ENCODE measurements at places on chromosomes 2 and 18.

DNA sequence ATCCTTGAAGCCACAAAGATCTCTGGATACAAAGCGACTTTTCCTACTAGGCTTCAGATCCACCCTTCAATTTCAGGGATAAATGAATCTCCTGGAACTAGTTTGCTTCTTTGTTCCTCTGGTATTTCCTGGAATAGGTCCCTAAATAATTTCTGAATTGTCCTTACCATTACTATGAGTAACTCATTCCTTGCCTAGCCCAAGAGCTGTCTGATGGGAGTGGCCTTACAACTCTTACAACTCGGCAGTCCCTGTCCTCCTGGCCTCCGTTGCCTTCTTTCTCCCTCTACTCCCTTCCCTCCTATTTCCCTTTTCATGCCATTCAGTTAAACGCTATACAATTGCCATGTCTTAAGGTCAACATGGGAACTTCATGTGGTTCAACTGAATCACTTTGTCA lies 98.2 kb upstream of the FHL2 start:
- no peak for DNase-seq

DNA sequence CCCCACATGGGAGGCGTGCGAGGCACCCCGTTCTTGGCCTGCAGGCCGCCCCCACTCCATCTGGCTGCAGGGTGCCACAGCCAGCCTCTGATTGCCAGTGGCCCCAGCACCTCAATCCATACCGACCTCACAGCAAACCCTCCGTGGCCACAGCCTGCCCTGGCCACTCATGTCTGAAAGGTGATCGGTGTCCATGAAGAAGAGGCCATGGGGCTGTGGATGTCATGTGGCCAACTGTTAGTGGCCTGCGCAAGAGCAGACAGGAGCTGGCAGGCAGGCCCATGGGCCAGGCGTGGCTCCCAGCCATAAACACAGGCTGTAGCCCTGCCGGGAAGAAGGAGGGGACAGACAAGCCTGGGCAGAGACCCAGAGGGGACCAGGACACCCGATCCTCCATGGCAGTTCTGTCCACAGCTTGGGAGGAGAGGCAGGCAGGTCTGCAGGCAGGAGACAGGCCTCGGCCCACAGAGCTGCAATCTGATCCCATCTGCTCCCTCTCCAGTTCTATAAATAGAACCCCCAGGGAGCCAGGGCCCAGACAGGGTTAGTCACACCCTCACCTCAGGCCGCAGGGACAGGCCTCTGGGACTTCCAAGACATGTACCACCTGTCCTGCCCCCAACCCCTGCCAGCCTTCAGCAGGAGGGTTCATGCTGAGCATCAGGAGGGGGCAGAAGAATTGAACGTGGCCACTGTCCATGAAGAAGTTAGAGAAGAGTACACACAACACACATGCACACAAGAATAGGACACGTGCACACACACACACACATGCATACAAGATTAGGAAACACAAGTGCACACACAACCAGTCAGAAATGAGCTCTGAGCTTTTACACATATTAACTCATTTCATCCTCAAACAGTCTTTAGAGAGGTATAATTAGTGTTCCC lies 16.9 kb downstream of the STEAP3 start:
- DNase-seq, result peak; percentile 86

DNA sequence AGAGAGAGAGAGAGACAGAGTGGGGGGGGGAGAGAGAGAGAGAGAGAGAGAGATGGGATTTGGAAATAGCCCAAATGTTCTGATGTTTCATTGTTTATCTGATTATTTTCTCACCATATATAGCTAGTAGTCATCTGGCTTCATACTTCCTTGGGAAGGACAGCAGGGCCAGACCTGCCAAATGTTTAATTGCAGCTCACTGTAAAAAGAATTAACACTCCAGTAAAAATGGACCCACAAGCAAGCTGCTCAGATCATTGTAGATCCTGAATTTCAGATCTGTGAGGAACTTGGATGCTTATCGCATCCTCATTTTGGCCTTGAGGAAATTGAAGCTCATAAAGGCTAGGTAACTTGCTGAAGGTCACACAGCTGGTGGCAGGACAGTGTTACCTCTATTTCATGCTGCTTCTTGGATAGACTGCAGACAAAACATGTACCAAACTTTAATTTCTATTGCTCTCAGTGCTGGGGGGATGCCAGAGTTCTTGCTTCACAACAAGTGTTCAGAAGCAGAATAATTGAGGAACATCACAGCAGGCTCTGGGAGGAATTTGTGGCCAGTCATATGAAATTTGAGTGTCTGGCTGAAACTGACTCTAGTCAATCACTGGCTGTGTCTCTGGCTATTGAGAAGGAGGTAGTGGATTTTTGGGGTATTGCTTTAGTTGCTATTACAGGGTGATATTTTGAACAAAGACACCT lies 223.5 kb downstream of the PIK3C3 start:
- DNase-seq, result no peak

DNA sequence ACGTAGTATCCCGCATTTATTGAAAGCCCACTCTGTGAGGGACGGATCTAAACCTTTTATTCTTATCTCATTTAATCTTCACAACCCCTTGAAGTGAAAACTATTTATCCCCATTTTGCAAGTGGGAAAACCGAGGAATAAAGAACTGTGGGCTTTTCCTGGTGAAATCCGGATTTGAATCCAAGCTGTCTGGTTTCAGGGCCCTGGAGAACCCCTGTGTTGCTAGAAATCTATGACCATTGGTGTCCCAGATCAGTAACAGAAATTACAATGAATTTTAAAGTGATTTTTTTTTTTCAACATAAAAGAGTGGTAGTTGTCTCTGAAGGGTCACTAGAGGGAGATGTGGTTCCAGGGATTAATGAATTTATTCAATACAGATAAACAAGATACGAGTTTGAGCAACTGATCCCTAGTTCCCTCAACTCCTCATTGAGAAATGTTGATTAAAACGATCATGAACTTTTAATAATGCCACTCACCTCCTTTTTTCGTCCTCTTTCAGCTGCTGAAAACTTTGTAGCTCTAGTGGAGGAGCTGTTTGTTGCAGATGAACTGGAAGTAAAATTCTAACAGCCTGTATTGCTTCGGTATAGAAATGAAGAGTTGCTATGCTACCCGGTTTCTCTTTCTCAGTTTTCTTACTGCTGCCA lies 940 bp downstream of the XRCC5 start:
- DNase-seq, result no peak

GRCh38 chr2:211077216-211077767 lies 520.9 kb downstream of the CPS1 start:
- no peak for DNase-seq

DNA sequence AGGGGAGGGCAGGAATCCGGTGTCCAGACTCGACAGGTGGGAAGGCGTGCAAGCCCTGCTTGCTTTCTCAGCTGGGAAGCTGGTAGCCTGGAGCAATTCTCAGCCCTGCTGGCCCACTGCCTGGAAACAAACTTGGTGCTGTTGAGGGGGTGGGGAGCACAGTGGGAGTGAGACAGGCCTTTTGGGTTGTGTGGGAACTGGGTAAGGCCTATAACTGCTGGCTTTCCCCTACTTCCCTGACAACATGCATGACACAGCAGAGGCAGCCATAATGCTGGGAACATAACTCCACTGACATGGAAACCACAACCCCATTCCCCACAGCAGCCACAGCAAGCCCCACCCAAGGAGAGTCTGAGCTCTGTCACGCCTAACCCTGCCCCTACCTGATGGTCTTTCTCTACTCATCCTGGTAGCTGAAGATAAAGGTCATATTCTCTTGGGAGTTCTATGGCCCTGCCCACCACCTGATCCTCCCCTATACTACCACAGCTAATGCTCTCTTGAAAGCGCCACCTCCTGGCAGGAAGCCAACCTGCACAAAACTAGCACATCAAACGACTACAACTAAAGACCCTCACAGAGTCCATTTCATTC lies 122.9 kb upstream of the ACVR1C start:
- DNase-seq, result no peak

DNA sequence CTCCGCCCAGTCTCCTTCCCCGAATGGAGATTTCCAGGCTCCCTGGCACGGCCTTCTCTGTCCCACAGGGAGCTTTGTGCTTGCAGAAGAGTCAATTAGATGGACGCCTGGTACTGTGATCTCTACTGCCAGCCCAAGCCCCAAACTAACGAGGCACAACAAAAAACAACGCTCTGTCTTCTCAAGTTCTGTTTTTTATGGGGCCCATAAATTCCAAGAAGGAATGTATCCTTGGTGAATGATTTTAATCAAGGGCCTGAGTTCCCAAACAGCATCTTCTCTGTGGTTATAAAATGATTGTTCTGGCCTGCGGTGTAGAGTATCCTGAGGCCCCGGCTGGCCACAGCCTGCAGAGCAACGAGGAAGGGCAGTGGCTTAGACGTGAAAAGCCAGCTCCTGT lies 219.5 kb downstream of the CLIP4 start:
- DNase-seq, result no peak

DNA sequence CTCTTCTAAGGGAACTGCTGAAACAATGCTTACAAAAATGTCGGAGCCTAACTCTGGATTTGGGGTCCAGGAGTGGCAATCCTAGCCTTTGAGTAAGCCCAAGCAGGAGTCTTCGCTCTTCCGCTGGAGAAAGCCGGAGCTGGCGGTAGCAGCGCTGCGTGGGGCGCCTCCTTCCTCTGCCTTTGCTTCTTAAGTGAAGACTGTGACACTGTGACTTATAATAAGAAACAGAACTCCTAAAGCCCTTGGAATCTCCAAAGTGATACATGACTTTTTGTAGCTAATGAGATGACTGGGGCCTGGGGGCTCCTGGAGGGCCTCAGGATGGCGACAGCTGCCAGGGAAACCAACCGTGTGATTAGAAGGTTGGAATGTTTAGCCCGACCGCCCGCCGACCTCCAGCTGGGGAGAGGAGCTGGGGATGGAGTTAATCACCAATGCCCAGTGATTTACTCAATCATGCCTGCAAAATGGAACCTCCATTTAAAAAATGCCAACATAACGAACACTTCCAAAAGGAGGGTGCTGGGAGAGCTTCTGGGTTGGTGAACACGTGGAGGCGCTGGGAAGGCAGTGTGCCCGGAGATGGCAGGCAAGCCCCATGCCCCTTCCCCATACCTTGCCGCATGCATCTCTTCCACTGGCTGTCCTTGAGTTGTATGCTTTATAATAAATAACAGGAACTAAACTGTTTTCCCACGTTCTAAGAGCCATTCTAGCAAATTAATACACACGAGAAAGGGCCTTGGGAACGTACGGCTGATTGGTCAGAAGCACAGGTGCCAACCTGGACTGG lies 29.0 kb upstream of the MAL start:
- DNase-seq, result no peak

DNA sequence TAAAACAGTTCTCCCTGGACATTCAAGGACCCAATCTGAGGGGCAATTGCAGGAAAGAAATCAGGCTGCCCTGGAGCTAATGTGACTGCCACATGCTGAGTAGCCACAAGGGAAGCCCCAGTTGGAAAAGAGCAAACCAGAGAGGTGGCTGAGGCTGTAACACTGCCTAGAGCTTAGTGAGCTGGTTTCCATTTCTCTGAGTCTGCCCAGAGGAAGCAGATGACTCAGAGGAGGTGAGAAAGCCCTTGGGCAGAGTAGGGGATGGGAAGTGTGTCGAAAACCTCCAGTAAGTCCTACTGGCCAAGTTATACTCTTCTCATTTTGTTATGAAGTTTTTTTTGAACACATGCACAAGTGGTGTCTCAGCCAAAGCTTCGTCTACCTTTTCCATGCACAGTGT lies 753.0 kb downstream of the CNTNAP5 start:
- DNase-seq, result no peak

DNA sequence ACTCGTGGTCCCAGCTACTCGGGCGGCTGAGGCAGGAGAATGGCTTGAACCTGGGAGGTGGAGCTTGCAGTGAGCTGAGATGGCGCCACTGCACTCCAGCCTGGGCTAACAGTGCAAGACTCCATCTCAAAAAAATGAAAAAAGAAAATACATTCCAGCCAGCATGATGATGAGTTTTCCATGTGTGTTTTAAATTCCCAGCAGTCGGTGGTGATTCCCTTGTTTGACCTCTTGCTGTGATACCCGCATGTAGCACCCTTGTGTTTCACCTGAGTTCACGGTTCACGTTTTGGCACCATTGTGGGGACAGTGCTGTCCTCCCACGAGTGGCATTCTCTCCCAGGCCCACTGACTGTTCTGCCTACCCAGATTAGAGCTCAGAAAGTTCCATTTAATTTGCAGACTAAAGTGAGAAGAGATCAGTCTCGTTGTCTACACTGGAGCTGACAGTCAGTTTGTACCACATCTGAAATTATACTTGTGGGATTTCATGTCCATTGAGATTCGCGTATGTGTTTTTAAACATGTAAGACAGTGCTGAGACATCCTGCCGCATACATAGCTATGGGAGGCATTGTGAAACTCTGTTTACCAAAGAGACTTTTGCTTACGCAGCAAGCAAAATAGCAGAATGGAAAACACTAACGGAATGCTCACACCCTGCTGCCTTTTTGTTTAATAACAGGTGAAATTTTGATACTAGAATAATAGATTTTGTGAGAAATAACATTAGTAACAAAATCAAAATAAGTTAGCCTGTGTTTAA lies 157.1 kb downstream of the GBX2 start:
- DNase-seq, result no peak

GRCh38 chr2:69434753-69435152 lies 2.5 kb downstream of the NFU1 start:
- no peak for DNase-seq

DNA sequence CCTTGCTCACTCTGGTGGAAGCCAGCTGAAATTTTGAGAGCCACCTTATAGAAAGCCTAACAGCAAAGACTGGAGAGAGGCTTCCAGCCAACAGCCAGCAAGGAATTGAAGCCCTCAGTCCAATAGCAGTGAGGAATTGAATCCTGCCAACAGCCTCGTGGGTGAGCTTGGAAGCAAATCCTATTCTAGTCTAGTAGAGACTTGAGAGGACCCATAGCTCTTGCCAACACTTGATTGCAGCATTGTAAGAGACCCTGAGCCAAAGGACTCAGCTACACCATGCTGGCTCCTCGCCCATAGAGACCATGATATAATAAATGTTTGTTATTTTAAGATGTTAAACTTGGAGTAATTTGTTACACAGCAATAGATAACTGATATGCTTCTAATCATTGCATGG lies 403.0 kb upstream of the TNP1 start:
- DNase-seq, result no peak

GRCh38 chr18:46628206-46628605 lies 28.8 kb downstream of the LOXHD1 start:
- no peak for DNase-seq

- DNase-seq, result no peak
Measured at GRCh38 chr18:7877609-7878008, 310.5 kb downstream of the PTPRM start.

GRCh38 chr2:135525786-135526185 lies 5.2 kb downstream of the ZRANB3 start:
- DNase-seq, result no peak

DNA sequence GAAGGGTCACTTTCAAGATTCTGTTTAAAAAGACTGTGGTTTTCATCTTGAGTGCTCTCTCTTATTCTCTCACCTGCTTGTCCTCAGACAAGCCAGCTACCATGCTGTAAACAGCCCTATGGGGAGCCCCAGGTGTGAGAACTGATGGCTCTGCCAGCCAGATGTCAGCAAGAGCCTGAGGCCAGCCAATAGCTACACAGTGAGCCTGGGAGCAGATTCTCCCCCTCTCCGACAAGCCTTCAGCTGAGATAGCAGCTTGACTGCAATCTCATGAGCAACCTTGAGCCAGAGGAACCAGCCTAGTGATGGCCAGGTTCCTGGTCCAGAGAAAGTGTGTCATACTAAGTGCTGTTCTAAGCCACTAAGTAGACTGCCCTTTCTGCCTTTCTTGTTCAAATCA lies 272.1 kb downstream of the NAPG start:
- DNase-seq, result peak; percentile 89

Data from NCI-H187 (cell line).